Upper lobe of left lung (tissue), 6 donors: ENCODE measurements at places on chromosomes 5 and 9.
A peak's percentile ranks its signal among the peaks of the same experiment; 100 is the strongest.

DNA sequence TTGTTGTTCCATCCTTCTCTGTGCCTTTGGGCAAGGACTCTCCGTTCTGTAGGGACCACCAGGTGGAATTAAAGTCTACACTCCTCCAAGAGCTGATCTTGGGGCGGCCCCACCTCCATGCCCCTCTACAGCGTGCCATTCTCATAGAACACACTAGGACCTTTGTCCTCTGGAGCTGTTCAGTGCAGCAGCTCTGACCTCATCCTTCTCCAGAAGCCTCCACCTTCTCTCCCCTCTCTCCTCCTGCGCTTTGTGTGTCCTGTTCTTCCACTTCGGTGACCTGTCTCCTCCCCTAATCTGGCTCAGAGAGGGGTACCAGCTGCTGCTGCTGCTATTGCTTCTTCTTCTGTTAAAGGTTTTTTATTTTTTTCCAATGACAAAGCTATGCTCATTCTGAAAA lies 1.8 kb upstream of the MACROH2A1 start:
- no peak for DNase-seq

GRCh38 chr5:55450050-55450765 lies 84.6 kb downstream of the PLPP1 start:
- no peak for DNase-seq

GRCh38 chr5:33888587-33888986 lies 3.2 kb downstream of the ADAMTS12 start:
- DNase-seq: no peak

GRCh38 chr5:157266286-157267007 lies 524 bp downstream of the CYFIP2 start:
- peak; percentile 56 for DNase-seq

DNA sequence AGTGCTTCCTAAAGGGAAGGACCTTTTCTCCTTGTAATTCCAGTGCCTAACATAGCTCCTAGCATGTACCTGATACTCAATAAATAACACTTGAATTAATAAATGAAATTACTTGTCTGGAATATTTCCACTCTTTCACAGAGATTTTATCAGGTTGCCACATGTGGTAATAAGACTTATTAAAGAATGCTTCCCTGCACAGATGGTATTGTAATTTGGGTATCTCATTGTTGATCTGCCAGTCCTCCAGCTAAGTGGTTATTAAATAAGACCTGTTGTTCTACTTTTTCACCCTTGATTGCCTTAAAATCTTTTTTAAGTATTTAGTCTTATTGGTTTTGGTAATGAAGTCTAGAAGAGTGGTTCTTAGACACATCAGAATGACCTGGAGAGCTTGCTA lies 28.1 kb upstream of the CETN3 start:
- no peak for DNase-seq

DNA sequence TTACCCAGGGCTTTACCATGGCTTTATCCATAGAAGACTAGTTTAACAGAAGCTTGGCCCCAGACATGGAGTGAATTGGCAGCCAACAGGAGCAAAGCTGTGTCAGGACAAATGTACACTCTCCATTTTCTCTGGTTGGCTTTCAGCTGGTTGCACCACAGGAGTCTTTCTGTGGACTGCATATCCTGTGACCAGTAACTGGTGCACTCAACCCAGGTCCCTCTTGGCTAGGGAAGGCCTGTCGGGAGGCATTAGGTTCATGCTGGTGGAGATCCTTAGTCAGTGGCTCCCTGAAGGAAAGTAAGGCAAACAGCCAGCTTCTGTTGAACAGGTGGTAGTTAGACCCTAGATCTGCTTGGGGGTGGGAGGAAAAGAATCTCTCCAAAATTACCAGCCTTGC lies 146.9 kb upstream of the TLX3 start:
- no peak for DNase-seq

DNA sequence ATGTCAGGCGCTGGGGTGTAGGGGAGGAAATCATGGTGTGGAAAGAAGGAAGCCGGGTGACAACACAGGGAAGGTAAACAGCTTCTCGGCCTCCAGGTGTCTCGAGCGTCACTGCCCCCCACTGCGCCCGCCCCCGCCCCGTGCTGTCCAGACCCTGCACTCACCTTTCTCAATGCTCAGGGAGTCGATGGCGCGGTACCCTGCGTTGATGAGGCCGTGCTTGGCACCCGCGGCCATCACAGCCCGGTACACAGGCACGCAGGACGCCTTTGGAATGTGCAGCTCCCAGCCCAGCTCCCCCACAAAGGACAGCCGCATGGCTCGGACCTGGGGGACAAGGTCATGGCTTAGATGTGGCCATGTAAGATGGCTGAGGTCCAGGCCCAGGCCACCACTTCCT lies 35.2 kb downstream of the DBH start:
- peak; percentile 60 for DNase-seq

DNA sequence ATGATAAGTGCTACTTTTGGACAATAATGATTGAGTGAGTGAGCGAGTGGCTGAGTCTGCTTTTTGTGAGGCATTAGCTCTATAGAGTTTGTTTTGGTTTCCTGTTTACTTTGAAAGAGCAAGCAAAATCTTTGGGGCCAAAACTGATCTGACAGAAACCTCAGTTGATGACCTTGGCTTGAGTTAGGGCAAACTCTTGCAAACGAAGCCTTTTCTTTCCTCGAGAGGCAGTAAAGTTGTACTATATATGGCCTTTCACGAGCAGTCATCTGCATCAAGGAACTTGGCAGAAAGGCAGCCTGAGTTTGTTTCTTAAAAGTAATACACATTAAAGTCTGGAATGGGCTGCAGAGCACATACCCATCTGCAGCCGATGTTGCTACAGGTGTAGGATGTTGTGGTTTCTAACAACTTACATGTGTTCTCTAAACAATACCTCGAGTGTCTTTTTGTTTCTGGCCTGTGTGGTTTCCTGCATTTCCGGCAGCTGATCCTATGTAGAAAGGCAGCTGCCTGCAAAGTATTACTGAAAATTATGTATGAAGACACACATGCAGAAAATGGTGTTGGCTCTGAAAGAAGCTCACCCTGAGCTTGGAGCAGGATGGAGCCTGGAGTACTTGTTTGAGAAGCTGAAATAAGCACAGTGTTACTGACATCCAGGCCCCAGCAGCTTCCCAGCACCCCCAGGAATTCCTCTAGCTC lies 60.8 kb downstream of the FOXD1 start:
- no peak for DNase-seq

- DNase-seq: peak; percentile 48
Measured at GRCh38 chr5:170484847-170485615, 18.8 kb upstream of the KCNIP1 start.

- no peak for DNase-seq
Measured at GRCh38 chr9:38393128-38393796, 760 bp downstream of the ALDH1B1 start.
